Stimulated activated CD8-positive, alpha-beta memory T cell treated with anti-CD3 and anti-CD28 coated beads, Interleukin-4, amount 100 ng/mL, for 1 hour (primary cell): ENCODE measurements at places on chromosomes 6 and 20.

DNA sequence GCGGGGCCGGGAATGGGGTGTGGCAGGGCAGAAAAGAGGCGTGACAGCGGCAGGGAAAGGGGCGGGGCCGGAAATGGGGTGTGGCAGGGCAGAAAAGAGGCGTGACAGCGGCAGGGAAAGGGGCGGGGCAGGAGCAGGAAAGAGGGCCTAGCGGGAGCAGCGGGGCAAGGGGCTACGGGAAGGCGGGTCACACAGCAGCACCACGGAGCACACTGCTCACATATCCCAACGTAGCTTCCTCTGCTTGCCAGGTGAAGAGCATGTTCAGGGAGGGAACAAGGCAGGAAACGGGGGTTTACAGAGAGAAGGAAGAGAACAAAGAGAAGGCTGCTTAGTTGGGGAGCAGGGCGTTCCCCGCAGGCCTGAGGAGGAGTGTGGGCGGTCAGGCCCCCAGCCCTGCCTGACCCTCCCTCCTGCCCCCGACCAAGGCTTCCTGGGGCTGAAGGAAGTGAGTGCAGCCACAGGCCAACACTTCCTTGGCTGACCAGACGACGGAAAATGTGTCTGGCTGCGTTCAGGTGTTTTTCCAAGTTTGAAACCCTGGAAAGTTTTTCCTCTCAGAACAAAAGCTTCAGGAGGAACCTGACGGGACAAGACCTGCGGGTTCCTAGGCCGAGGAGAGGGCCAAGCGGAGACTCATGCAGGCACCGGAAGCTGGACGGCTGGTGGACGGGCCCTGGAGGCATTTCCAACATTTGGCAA is 13.8 kb downstream of the UCKL1 start:
- DNase-seq: no peak

GRCh38 chr6:111872401-111873177 is 663 bp downstream of the FYN start:
- peak; percentile 32 for DNase-seq

DNA sequence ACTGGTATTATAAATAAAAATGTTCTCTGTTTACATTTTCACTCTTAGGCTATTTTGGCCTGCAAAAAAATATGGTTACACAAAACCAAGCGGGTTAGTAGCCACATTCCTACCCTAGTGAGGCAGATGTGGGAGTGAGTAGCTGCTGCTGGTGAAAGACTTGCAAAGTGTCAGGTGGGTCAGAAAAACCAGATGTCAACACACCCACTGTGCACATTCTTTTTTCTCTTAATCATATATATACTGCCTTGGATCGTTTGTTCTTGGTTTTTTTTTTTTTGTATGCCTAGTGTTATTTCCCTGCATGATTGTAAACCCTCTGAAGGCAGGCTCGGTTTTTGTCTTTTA is 68.0 kb upstream of the TFB1M start:
- no peak for DNase-seq

GRCh38 chr6:40486576-40486975 is 100.6 kb downstream of the LRFN2 start:
- no peak for DNase-seq

DNA sequence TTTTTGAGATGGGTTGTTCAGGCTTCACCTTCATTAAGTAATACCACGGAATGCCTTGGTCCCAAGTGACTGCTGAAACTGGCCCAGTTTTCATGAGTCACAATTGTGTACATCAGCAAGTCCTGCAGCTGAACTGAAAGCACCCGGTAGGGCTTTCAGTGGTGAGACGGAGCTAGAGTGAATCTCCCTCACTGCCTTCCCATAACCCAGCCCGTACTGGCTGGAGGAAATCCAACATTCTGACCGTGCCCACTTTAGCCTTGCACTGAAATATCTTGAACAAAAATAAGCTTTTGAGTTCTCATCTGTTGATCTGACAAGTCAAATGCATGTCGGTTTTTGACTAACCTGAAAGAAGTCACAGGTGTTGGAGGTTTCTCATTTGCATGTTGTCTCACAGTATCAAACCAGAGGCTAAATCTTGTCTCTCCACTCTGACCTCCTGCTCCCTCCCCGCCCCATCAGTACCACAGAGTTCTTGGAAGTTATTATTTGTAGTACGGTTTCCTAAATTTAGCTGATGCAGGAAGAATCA is 35.9 kb downstream of the DUSP22 start:
- DNase-seq: no peak

DNA sequence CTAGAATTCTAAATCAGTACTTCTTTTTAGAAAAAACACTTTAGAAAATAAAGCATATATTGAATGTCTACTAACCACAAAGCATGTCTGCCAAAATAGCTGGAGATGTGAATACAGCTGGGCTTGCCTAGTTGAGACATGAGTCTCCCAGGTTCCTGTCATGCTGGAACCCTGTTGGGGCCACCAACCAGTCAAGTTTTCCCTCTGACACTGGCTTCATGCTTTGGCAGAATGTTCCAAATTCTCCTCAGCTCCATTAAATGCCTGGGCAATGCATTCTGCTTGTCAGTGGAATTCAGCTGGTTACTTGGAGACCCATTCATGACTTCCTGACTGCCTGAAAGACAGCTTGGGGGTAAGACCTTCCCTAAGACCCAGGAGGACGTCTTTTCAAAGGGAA is 87.2 kb downstream of the PRND start:
- no peak for DNase-seq

- no peak for DNase-seq
Measured at GRCh38 chr20:56098981-56099500, 93.7 kb upstream of the CBLN4 start.

DNA sequence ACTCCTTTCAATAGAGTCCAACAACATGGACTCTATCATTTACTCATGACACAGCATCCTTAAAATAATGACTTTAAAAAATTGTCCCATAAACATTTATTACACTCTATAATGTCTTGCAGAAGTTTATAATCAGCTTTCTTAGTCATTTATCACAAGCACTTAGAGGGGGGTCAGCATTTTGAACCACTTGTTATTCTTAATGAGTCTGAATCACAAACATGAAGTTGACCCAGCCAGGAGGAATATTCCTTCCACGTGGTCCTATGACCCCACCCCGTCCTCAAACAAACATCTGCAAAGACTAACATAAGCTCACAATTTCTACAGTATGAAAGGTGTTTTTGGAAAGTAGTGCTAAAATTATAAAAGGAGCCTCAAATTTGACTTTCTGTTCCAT is 91.1 kb downstream of the MTFR2 start:
- DNase-seq: no peak

GRCh38 chr6:5339786-5340185 is 78.5 kb downstream of the FARS2 start:
- DNase-seq: no peak

GRCh38 chr20:50804437-50805348 is 9.8 kb downstream of the BCAS4 start:
- DNase-seq: no peak

DNA sequence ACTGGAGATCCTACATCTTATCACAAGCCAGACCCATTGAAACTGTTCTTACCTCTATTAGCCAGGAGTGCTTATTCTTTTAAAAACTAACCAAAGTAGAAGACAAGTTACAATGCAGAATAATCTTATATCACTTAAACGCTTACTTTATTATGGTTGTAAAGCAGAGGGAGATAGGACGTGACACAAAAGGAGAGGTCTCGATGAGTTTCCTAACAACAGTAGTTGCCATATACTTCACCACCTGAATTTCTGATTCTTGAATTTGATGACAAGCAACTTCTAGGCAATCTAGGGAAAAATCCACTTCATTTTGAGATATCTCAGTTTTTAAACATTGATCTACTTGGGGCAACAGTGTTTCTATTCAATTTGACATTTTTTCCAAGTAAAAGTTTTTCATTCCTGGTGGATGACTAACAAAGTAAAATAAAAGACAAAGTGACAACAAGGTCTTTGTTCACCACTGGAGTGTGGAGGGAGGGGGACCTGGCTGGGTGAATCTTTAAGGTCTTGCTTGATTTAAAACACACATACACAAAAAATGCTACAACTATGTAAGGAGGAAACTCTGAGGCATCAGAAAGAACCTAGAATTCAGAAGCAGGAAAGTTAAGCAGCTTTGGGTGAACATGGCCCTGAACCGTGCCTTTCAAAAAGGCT is 110.9 kb downstream of the SMLR1 start:
- DNase-seq: no peak

DNA sequence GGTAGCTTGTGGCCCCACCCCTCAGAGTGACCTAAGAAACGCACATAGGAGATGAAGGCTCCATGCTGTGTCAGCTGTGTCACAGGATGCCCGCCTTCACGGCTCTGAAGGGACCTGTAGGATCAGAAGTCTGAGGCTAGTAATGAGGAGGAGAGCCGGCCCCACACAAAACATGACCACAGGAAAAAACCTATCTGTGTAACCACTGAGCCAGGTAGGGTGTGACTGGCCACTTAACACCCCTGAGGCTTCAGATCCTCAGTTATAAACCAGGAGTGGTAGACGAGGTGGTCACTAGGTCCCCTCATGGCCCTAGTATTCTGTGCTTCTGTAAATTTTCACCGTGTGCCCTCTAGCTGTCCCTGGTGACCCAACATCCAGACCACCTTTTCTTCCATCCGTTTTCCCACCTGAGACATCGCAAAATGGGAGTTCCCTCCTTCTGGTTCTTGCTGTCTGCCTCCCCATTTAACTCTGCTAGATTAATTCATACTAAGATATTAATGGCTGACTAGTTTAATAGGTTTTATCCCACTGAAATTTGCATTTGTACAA is 52.8 kb downstream of the TBC1D7 start:
- no peak for DNase-seq

DNA sequence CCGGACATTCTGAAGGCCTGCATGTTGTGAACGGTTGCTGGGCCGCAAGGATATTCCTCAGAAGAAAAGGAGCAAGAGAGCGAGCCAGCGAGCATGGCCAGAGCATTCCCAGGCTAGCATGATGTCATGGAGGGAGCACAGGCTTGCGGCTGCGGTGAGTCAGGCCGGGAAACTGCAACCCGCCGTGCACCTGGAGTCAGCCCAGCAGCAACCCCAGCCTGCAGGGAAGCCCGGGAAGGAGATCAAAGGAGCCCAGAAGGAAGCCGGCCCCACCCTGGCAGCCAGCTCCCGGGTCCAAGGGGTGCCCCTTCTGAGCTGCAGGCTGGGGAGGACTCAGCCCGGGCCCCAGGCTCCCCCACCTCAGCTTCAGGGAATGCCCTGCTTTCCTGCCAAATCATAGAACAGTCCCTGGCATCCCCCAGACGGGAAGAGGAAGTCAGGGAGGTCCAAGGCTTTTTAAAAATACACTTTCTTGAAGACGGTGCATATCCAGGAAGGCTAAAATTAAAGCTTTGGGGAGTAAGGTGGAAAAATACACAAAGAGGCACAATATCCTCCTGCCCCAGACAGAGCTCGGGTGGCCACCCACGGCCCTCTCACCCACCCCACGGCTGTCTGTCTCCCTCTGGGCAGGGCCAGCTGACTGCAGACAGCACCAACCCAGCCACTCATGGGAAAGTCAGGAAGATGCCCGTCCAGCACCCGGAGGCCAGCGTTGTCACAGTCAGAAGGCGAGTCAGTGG is 53.7 kb downstream of the BMP7 start:
- DNase-seq: no peak

DNA sequence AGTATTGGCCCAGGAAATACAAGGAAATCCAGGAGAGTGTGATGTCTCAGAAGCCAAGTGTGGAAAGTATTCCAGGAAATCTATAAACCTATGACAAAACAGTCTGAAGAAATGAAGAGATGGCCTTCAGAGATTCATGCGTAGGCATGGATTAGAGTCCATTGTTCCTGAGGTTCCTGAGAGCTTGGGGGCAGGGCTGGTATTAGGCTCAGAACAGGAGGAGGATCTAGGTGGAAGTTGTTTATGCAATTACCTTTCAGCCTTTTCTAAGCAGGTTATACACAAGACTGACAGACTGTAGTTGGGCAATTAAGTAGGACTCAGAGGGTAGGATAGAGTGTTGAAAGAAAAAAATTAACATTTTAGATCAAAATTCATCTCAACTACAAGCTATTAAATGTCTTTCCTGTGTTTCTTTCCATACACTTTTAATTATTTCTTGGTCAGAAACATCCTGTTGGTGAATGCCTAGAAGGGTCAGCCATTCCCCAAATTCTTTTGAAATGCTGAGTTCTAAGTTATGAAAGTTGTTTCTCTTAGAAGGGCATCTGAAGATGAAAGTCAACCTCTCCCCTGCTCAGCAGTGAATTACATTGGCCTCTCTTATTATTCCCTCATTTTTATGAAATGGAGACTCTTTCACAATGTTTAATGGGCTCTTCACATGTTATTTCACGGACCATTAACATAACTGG is 201.2 kb upstream of the MYLIP start:
- DNase-seq: no peak

GRCh38 chr6:125198398-125198937 is 44.9 kb downstream of the TPD52L1 start:
- no peak for DNase-seq

DNA sequence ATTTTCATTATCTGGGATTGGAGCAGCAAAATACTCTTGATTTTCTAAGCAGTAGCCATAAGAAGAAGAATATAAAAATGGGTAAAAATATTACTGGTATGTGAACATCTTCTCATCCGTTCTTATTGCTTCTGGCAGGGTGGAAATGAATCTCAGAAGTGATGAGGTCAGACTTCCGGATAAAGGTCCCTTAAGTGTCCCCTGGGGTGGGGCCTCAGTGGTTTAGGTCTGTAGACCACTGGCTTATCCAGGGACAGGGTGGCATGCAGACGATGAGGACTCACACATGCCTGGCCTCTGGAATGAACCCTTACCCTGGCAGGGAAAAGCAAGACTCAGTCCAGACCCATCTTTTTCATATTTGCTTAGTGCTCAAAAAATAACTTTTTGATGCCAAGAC is 143.3 kb downstream of the UST start:
- DNase-seq: no peak

GRCh38 chr6:157280157-157280556 is 43.2 kb downstream of the TMEM242 start:
- DNase-seq: no peak

- no peak for DNase-seq
Measured at GRCh38 chr6:92708945-92709344, 710.4 kb downstream of the EPHA7 start.

DNA sequence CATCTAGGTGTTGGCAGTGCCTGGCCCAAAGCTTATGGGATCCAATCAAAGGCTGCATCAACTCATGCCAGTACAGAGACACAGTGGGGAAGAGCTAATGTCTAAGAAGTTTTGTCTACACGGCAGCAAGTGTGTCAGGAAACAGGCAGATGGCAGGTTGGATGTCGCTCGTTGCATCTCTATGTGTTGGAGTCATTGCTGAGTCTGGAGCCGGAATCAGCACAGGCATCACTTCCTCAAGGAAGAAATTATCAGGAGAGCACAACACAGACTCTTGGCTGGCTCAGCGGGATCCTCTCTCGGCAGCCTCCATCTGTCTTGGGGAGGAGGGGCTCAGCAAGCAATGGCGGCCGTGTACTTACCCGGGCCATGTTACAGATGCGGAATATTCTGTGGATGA is 467.2 kb upstream of the CHD6 start:
- DNase-seq: no peak
